ENCODE measurements at places on chromosomes 7 and 10.
A peak's percentile ranks its signal among the peaks of the same experiment; 100 is the strongest.

GRCh38 chr7:102431617-102432298, 1.6 kb upstream of the ORAI2 start:
- peak; percentile 63 for DNase-seq

DNA sequence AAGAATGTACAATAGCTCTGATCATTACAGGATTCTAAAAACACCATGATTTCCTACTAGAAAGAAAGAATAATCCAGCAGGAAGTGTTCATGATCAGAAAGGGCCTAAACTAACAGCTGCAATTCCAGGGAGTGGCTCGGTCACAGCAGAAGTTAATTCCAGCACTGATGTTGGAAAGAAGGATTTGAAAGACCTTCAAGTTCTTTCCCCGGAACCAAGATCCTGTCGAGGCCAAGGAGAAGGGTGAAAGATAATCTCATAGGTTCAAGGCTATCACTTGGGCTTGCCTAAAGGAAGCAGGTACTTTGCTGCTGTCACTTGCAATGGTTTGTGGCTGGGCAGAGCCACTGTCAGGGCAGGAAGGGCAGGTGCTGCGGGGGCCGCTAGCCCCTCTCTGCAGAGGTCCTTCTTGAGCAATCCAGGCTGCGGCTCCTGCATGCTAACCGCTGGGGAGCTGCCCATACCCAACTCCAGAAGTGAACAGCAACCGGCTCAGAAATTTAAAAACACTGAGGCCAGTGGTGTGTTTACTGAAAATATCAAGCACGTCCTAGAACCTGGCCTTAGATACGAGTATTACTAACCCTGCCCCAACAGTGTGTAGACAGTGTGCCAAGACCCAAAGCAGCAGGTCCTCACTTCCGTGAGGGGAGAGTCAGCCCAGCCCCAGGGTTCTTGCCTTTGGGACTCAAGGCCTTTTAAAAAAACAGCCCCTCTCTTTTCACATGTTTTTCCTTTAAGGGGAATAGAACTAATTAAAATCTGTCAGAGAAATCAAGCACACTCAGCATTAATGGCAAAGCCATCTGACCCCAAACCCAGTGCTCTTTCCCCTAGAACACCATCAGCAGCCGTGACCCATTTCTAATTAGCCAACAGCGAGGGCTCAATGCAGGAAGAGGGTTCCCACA, 76.8 kb downstream of the VIPR2 start:
- no peak for DNase-seq

DNA sequence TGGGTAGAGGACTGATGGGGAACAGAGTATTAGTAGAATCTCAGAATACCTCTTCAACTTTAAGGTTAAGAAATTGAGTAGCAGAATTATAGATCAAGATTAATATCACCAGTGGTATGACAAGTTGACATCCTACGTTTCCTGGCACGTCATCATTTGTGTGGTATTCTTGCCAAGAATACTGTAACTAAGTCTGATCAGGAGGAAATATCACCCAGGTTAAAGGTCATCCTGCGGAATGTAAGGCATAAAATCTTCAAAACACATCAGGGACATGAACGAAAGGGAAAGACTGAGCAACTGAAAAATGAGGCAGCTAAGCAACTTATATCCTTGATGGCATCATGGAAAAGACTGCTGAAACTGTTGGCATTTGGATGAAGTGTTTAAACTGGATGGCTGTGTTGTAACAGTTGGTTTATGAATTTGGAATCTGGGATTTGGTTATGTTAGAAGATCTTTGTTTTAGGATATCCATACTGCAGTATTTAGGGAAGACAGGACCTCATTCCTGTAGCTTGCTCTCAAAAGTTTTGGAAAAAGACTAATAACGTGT, 86.1 kb downstream of the TRIM24 start:
- no peak for DNase-seq

DNA sequence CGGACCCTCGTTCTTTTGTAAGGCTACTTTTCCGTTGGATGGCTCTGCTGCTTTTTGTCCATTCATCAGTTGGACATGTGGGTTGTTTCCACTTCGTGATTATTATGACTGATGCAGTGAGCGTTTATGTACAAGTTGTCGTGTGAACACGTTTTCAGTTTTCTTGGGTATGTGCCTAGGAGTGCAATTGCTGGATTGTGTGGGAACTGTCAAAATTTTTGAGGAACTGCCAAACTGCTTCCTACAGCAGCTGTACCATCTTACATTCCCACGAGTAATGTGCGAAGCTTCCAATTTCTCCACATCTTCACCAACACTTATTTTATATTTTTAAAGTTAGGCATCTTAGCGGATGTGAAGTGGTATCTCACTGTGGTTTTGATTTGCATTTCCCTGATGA, 10.4 kb downstream of the FKBP6 start:
- DNase-seq, result no peak

GRCh38 chr10:91220194-91220953, at the start of gene PCGF5:
PCGF5 (plus strand) TSS chr10:91220663; CDS start chr10:91222872, 2,209 bp downstream.
- DNase-seq, result peak; percentile 96

DNA sequence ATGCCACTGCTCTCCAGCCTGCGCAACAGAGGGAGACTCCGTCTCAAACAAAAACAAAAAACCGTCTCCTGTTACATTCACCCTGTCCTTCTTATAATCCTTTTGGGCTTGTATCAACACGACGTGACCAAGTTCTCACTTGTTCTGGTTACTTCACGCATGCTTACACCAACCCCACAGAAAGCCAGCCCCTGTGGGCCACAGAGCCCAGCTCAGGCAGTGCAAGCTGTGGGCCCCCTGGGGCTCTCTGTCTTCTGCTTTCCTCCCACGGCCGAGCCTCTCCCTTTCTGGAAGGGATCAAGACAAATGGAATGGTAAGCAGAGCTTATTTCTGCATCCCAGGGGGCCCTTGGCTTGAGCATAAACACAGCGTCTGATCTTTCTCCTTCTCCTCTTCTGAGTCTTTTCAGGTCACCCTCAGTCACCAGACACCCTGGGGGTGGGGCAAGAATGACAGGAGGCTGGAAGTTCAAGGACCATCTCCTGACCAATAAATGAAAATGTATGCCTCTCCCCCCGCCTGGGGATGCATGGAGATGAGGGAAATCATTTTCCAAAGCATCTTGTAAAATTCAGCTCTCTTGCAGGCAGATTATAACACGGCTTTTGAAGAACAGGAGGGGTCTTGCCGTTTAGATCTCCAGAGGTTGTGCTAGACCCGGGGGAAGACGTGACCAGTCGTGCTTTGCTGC, 19.0 kb upstream of the TRIM56 start:
- no peak for DNase-seq

DNA sequence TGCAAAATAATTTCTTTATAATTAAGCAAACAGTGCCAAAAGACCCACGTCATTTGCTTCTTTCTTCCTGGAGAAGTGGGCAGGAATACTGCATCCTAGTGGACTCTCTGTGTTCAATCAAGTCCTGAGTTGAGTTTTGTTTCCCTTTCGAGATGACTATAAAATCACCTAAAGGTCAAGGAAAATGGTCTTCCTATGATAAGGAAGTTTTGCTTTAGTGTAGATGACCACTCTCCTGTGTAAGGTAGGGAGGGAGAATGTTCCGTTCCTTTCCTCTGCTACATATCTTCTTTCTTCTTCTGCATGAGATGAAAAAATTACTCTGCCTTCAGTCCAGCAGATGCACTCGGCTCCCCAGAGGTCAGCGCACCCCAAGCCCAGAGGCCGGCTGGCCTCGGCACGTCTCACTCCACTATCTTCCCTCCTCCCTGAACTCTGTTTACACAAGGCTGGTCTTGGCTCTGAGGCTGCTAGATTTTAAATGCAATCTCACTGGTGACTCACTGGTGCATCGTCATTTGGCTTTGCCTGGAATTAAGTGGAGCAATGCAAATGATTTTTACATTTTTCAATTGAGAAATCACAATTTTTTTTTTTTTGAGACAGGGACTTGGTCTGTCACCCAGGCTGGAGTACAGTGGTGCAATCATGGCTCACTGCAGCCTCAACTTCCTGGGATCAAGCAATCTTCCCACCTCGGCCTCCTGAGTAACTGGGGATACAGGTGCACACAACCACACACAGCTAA, 18.6 kb upstream of the VDAC2 start:
- peak; percentile 16 for DNase-seq

GRCh38 chr7:19106241-19107080, 11.0 kb downstream of the TWIST1 start:
- no peak for DNase-seq

DNA sequence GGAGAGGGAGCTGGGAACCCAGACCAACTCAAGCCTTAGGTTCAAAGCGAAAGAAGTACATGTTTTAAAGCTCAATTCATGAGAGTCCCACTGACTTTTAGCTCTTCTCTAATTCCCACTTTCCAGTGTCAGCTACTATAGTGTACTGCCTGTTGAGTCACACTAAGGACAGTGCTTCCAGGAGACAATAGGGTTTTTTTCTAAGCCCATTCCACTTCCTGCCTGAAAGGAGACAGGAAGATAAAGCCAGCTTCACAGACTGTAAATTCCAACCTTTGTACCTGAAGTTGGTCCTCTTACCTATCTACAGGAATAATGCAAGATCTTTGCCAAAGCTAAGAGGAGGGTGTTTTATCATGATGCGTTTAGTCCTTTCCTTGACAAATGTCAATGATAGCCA, 4.4 kb downstream of the MSRB2 start:
- no peak for DNase-seq

DNA sequence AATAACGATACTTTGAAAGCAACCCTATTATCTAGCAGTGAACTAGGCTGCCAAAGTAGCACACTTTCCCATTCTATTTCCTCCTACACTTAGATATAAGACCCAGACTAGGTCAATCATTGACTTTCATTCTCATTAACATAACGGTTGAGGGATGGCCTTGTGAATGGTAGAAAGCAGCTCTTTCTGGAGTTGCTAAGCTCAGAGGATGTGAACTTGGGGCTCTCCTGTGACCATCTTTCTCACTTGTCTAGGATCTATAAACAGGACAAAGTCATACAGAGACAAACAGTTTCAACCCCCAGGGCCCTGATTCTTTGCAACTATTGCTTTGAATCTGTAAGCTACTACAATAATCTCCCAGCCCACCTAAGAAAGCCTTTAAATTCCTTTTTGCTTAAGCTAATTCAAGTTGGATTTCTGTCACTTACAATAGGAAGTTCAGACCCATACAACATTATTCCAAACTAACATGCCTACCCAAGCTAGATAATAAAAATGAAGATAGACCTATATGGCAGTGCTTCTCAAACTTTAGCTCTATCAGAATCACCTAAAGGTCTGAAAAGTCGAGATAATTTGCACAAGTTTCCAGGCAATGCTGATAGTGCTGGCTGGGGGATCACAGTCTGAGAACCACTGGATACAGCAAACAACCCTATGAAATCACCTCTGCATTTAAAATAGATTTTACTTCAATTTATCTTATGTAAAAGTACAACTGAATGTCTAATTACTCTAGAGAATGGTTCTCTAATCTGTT, 16.7 kb downstream of the P4HA1 start:
- DNase-seq, result no peak

GRCh38 chr7:117347962-117348672, 25.3 kb upstream of the WNT2 start:
- no peak for DNase-seq

DNA sequence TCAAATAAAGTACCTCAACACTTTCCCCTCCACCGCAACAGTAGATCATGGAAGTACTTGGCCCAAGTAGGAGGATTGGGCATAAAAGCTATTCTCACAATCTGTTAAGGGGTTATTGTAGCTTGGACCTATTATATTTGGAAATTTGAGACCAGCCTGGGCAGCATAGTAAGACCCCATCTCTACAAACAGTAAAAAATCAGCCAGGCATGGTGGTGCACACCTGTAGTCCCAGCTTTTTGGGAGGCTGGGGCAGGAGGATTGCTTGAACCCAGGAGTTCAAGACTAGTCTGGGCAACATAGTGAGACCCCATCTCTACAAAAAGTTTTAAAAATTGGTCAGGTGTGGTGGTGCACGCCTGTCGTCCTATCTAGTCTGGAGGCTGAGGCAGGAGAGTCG, 13.2 kb downstream of the PRKRIP1 start:
- no peak for DNase-seq

DNA sequence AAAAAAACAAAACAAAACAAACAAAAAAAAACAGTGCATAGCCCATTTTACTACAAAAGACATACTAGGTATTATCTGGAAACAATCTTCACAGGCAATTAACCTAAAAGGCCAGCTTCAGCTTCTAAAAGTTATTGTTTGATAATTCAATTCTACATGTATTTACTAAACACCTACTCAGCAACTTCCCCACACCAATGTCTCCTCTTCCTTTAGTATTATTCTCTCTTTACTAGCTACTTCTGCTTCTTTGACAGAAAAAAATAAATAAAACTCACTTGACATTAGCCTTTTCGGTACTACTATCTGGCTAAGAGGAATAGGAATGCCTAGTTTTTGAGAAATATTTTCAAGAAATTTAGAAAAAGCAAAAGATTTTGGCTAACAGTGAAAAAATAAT, 2.8 kb downstream of the TM9SF3 start:
- no peak for DNase-seq

- DNase-seq, result no peak
Observed at GRCh38 chr7:25802473-25802872, 349.5 kb upstream of the NFE2L3 start.

DNA sequence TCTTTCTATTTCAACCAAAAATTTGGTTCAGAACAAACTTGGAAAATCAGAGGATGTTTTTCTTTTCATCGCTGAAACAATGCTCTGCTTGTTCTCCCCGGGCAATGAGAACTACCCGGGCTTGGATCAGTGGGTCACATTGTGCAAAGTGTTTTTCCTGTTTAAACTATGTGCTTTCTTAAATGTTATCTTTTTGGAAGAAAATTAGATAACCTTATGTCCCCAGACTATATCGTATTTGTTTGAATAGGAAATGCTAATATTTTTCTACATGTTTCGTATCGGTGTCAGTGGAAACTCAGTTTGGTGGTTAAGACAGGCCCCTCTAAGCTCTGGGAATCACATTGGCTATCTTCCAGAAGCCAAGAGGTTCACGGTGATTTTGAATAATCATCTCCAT, 319.5 kb upstream of the NFE2L3 start:
- DNase-seq, result no peak

DNA sequence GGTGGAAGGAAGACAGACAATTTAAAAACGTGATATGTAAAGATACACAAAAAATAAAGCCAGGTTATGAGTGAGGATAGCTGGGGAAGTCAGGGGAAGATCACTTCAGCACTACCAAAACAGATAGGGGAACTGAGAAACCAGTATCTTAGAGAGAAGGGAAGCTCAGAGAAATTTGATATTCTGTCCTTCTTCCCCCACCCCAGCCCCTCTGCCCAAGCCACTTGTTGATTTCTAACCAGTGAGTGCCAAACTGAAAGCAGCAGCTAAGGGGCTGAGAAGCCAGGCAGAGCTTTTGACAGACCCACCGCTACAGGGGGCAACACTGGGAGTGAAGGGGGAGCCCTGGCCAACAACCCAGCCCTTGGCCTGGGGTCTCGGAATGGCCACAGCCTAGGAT, 9.1 kb upstream of the SLC29A3 start:
- no peak for DNase-seq

All from activated T-cell treated with anti-CD3 and anti-CD28 coated beads, Interleukin-2, amount 50 U/mL, for 48 hours (primary cell).